ENCODE measurements at places on chromosomes 13 and 19.

- DNase-seq: no peak
Measured at GRCh38 chr19:10007371-10008183, 2.7 kb downstream of the COL5A3 start.

DNA sequence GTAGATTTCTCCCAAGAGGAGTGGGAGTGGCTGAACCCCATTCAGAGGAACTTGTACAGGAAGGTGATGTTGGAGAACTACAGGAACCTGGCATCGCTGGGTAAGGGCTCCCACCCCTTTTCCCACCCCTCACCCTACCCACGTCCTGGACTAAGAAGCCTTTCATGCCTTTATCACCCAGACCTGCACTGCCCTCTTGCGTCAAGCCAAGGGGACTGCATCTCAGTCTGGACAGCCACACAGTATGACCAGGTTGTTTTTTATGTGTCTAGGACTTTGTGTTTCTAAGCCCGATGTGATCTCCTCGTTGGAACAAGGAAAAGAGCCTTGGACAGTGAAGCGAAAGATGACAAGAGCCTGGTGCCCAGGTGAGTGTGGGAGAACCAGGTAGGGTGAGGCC lies 8.8 kb downstream of the ZFP28 start:
- no peak for DNase-seq

GRCh38 chr13:69283301-69283700 lies 824.3 kb upstream of the ATXN8OS start:
- DNase-seq: no peak

- no peak for DNase-seq
Measured at GRCh38 chr19:58585442-58586132, 12.5 kb upstream of the MZF1 start.

DNA sequence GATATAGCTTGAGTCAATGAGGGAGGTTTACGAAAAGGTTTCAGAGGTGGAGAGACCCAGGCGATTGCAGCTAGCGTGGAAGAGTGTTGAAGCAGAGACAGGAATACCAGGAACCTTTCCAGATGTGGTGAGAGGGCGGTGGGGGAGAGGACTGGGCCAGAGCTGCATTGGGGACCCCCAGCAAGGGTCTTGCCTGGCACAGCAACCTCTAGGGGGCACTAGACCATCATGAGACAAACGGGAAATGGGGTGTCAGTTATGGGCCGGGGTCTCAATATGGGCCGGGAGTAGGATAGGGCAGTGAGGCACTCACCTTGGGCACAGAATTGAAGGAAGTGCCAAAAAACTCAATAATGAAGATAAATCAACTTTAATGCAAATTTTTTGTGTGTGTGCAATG lies 2.1 kb upstream of the LRP3 start:
- no peak for DNase-seq

DNA sequence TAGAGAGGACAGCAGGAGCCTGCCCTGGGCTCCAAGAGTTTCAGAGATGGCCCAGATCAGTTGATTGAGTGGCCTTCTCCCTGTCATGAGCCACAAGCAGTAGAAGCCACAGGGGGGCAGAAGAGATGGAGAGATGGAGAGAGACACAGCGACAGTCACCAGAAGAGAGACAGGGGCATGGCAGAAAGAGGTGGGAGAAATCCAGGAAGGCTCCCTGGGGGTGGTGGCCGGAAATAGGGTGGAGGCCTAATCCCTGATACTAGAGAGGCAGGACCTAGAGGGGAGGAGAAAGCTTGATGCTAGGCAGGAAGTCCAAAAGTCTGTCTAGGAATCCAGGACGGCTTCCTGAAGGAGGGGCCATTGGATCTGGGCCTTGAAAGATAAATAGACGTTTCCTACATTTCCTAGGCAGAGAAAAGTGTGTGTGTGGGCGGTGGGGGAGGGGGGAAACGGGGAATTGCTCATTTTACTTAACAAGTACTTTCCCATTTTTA lies 9.6 kb upstream of the TPM4 start:
- DNase-seq: no peak

DNA sequence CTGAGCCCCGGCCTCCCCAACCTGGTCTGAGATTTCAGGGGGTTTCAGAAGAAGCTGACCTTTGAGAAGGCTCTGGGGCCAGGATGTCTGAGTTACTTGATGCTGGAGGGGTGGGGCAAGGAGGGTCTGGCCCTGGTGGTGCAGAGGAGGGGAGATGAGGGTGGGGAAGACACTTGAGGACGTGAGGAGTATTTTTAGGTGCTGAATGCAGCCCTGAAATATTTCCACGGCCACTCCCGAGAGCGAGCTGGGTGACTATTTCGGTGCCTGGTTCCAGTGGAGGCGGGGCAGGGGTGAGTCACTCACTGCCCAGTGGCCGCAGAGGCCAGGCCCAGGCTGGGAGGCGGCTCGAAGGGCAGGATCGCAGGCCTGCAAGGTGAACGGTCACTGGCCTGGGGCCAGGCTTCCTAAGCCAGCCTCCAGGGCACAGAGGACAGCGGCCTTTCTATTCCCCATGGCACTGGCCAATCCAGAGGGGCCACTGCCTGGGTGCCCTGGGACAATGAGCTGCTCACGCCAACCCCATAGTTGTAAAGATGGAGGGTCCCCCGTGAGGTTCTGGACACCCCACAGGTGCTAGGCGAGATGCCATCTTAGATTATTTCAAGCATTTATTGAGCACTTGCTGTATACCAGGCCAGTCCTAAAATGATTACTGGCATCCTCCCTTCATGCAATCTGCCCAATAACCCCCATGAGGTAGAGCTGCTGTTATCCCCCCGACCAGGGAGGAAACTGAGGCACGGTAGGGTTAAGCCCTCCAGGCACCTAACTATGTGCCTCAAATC lies 19.7 kb upstream of the JUND start:
- DNase-seq: no peak

- no peak for DNase-seq
Measured at GRCh38 chr19:29372921-29373797, 152.6 kb upstream of the VSTM2B start.

- DNase-seq: no peak
Measured at GRCh38 chr13:63048653-63049052, 1633.0 kb upstream of the PCDH20 start.

GRCh38 chr19:32570081-32570785 lies 10.8 kb upstream of the PDCD5 start:
- DNase-seq: peak; percentile 46

DNA sequence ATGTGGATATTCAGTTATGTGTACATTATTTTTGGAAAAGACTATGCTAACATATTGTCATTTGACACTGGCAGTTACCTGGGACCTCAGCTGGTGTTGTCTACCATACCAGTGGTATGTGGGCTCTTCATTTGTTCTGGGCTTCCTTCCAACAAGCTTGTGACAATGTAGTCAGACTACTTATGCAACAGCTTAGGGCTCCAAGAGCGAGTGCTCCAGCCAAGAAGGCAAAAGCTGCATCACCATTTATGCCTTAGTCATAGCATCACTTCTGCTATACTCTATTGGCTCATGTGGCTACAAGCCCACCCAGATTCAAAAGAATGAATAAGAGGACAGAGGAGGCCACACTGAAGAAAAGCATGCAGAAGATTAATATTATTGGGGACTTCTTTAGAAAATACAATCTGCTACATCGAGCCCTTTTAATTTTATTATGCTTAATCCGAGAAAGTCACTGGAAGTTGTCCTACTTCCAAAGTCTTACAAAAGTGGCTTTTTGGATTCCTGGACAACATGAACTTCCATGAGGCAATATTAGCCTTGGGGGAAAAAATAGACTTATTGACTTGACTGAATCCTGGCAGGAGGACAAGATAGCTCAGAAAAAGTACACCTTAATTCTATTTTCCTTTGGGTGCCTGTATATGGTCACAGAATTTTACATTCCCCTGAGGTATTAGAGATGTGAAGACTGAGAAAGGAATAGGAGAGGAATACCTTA lies 529.4 kb upstream of the HTR2A start:
- DNase-seq: no peak

DNA sequence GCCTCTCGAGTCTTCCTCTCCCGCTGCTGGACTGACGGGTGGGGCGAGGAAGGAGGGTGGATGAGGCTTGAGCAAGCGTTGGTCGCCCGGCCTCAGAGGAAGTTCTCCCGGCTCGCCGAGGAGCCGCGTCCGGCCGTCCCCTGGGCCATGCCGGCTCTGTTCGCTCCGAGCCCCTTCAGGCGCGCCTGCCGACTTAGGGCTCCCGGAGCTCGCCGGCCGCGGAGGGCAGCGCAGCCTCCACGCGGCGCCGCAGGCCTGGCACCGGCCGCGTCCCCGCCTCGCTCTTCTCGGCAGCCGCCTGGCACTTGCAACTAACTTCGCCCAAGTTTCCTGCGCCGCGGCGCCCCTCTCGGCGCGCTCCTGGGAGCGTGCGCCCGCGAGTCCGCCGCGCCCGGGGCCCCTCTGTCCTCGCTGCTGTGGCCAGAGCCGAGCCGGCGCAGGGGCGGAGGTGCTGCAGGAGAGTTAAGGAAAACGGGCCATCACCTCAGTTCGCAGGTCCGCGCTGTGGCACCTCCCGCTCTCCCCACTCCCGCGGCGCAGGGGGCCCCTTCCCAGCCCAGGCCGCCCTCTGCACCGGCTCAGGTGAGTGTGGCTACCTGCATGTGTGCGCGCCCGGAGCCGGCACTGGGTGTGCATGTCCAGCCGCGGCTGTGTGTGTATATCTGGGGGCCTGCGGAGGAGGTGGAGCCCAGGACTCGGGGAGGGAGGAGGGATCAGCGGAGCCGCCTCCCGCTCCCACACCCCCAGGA lies 641 bp upstream of the SOX21 start:
- DNase-seq: peak; percentile 39

GRCh38 chr13:88979465-88980175 lies 1308.4 kb downstream of the SLITRK5 start:
- peak; percentile 10 for DNase-seq

DNA sequence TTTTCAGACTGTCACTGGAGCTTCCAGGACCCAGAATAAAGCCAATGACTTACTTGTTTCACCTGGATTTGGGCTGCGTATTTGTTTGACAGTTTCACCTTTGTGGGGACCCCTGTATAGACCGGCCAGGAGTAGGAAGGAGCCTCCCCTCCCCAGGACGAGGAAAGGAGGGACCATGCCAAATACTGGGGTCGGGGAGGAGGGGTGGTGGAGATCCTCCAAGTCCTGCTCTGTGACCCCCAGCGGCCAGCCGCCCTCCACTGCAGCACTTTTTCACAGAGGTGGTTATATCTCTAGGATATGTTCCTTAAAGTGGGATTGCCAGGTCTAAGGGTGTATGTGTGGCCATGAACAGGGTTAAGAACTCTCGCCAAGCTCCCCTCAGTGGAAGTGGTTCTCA lies 25.7 kb upstream of the ZNF492 start:
- no peak for DNase-seq

DNA sequence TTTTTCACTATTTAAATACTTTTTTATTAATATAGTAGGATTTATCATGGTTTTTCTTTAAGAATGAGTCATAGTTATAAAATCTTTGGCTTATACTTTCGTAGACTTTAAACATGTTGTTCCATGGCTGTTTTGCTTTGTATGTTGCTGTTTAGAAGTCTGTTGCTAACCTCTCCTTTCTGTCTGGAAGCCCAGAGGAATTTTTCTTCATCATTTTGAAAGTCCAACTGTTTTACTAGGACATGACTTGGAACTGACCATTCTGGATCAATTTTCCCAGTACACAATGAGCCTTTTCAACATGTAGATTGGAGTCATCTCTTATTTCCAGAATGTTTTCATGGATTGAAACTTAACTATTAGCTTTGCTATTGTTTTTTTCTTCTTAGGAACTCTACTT lies 7.9 kb downstream of the CAB39L start:
- DNase-seq: no peak

- DNase-seq: no peak
Measured at GRCh38 chr13:34172048-34172447, 354.1 kb downstream of the RFC3 start.

GRCh38 chr19:40831502-40832430 lies 18.5 kb downstream of the CYP2A6 start:
- no peak for DNase-seq

- DNase-seq: no peak
Measured at GRCh38 chr13:20727856-20728255, 24.4 kb downstream of the IL17D start.

DNA sequence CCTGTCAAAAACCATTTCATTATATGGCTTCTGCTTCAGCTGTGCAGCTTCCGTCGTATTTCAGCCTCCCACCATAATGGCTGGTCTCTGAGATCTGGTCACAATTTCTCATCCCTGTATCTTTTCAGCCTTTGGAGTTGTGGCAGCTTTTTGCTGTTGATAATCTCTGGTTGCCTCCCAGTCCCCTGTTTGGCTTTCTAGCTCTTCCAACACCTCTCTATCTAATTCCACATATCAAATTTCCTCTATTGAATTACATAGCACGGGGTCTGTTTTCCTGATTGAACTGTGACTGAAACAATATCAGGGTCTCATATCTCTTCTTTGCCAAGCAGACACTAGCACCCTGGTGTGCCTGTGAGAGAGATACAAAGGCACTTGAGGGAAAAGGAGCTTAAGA lies 222.1 kb upstream of the OBI1 start:
- DNase-seq: peak; percentile 57

Measured in COR-L47 (cell line).